Trophoblast cell (in vitro differentiated cells and primary cell): ENCODE measurements at places on chromosomes 12 and 14.

- DNase-seq = no peak
Measured at GRCh38 chr12:113271466-113271852, 50.2 kb downstream of the TPCN1 start.

DNA sequence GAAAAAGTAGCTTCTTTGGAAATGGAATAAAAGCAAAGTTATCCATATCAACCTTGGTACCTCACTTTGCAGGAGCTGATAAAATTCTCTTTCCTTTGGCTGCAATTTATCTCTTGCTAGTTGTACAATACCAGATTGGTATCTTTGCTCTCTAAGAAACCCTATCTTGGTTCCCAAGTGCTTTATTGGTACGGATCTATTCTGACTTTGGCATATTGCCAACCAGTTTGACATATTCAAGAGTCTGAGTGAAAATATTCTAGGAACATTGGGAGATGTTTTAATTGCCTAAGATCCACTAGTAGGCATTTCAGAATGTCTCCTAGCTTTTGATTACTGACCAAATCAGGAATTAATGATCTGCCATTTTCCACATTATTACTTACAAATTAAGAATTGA, 167.2 kb upstream of the ATP2B1 start:
- no peak for DNase-seq

GRCh38 chr14:105979446-105979845, 453.1 kb downstream of the TMEM121 start:
- no peak for DNase-seq

DNA sequence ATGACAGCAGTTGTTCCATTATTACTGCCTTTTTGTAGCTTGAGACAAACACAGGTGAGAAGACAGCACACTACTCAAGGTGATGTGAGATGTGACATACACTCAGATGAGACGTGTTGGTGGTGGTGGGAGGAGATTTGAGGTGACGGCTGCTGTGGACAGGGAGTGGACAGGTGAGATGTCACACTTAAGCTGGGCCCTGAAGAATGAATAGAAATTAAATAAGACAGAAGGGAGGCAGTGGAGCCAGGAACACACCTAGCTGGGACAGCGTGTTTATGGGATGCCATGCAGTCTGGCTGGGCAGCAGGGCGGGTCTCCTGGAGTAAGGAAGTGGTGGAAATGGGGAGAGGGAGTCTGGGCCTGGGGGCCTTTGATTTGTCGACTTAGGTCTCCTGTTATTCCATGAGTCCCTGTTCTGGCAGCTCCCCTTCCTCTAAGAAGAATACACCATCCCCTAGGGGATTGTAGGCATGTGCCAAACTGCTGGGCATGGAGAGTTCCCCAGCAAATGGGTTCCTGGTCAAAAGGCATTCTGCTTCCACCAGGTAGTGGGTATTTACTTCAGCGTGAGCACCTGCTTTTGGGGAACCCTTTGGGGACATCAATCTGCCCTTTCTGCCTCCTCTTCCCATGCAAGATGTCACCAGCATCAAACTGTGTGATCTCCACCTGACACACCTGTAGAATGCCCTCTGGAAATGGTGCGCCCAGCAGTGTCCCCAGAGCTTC, 71.2 kb upstream of the ESRRB start:
- DNase-seq = no peak

- DNase-seq = peak; percentile 59
Measured at GRCh38 chr12:51788876-51789275, 59.6 kb downstream of the FIGNL2 start.

DNA sequence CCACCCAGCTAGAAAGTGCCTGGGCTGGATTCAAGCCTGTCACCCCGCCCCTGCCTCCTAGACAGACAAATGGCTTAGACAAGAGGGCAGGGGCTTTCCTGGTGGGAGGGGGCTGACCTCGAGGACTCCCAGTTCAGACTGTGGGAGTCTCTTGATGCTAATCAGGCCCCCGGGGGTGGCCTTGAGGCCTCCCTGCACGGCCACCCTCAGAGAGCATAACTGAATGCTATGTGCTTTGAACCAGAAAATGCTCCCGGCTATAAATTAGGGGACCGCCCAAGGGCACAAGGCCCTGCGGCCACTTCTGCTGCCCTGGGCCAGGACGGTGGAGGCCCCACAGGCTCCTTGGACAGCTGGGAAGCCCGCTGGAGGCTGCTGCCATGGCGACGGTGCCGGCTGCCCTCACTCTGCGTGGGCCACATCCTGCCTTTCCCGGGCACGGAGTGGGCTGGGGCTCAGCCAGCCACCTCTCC, 111.0 kb upstream of the NCOR2 start:
- peak; percentile 98 for DNase-seq

- DNase-seq = no peak
Measured at GRCh38 chr14:56660677-56661389, 81.2 kb downstream of the TMEM260 start.

- no peak for DNase-seq
Measured at GRCh38 chr12:103928682-103929045, 1.5 kb upstream of the HSP90B1 start.

- DNase-seq = no peak
Measured at GRCh38 chr14:81276073-81277069, 55.6 kb upstream of the GTF2A1 start.

GRCh38 chr12:75568393-75568792, 57.0 kb upstream of the KRR1 start:
- no peak for DNase-seq

- DNase-seq = peak; percentile 46
Measured at GRCh38 chr14:63012171-63012570, 33.1 kb downstream of the KCNH5 start.

- DNase-seq = no peak
Measured at GRCh38 chr14:93879362-93879983, 47.7 kb upstream of the FAM181A start.

GRCh38 chr14:100386121-100386520, 63.0 kb downstream of the SLC25A47 start:
- no peak for DNase-seq

DNA sequence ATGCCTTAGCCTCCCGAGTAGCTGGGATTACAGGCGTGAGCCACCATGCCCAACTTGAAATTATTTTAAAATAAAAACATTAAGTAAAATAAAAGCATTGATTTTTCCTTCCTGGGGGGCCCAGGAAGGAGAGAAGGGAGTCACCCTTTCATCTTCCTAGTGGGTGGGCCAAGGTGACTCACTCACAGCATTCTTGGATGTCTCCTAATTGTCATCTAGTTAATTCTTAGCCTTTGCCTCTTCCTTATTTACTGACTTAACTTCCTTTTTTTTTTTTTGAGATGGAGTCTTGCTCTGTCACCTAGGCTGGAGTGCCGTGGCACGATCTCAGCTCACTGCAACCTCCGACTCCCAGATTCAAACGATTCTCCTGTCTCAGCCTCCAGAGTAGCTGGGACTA, 29.2 kb downstream of the TMEM120B start:
- no peak for DNase-seq

GRCh38 chr14:36658123-36659009, 3.3 kb upstream of the PAX9 start:
- no peak for DNase-seq

DNA sequence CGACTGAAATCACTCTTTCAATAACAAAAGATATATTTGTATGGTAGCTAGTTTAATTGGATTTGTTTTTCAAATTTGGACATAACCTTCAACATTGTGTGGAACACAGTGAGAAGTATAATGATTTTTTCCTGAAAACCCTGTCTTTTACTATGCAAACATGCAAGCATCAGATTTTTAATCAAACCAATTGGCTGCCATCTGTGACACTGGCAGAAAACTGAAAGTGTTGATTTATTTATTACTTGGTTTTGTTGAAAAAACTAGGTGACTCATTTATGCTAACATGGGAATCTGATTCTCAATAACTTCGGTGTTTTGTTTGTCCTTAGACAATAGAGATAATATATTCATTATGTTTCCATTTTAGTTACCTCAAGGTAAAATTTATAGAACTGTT, 82.0 kb downstream of the NTS start:
- DNase-seq = no peak

DNA sequence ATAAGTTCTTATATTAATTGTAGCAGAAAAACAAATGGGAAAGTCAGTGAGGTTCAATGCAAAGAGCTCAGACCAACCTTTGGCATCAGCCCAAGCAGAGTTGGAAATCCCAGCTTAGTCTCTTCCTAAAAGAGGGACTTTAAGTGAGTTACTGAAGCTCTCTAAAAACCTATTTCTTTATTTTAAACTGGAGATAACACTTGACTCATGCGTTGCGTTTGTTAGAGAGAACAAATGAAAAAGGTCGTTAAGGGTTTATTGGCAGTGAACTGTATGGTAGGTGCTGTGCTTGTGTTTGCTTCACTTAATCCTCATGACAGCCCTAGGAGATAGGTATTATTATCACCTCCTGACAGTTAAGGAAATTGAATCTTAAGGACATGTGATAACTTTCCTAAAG, 396.5 kb downstream of the RAD51B start:
- no peak for DNase-seq

- no peak for DNase-seq
Measured at GRCh38 chr14:93970585-93970964, 5.8 kb downstream of the ASB2 start.

DNA sequence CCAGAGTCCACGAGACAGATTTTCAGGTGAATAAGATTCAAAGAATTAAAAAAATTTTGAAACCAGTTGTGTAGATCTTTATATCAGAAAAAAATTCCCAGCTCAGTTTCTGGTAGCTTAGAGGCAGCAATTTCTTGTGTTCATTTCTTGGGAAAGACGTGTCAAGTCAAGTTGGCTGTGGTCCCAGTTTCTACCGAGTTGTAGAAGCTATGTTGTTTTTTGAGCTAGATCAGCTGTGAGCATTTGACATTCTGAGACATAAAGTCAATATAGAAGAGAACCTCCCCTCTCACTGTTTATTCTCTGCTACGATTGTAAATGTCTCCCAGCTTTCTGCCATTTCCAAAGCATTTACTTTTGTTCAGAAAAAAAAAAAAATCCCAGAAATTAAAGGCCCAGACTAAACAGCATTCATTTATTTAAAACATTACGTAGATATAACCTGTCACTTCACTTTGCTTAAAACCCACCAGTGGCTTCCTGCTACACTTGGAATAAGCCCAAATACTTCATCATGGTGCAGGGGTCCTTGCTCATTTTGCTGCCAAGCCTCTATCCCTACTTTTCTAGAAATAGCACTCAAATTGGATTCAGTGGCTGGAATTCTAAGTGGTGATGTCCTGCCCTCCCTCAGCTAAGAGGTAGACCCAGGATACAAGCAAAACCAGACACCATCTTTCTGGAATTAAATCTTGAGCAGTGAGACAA, 20.6 kb upstream of the PYGL start:
- DNase-seq = peak; percentile 83

DNA sequence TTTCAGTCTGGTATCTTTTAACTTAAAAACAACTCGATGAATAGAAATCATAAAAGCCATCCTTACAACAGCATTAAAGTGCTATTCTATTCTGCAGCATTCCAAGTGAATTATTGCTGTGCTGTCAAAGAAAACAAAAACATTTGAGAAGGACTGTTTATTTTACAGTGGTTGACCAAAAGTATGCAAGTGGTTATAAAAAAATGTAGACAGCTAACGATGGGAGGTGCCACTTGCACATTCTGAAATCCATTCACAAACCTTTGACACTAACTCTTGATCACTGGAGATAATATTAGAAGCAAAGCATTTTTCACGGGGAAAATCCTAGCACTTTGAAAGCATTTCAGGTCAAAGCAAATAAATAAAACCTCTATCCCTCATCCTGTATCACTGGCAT, 55.6 kb downstream of the HMGA2 start:
- no peak for DNase-seq

- DNase-seq = no peak
Measured at GRCh38 chr12:127722611-127723010, 544.4 kb upstream of the TMEM132C start.

DNA sequence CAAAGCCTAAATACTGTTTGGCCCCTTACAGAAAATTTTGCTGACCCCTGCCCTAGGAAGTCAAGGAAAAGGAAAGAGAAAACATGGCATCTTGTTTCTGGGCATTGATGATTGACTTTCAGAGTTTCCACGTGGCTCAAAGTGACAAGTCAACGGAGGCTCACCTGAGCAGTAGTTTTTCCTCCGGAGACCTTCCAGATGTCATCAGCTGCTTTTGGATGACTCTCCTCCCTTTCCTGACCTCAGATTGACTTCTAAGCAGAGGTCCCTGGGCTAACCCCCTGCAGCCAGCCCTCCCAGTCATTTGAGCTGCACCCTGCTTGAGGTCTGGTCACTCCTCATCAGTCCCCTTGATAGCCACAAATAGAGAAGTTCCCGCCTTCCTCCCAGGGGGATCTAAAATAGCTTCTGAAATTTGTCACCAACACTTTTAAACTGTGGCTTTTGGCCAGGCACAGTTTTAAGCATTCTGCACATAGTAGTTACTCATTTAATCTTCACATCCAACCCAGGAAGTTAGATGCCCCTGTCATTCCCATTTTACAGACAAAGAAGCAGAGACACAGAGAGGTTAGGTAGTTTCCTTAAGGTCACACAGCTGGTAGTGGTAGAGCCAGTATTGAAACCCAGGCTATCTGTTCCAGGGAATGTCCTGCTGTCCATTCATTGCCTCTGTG, 143.4 kb downstream of the CHST11 start:
- no peak for DNase-seq

GRCh38 chr12:65878540-65878939, 54.3 kb downstream of the HMGA2 start:
- peak; percentile 79 for DNase-seq

GRCh38 chr12:123021688-123022604, 41.5 kb downstream of the ARL6IP4 start:
- no peak for DNase-seq

- DNase-seq = no peak
Measured at GRCh38 chr14:73236752-73237218, 521 bp upstream of the PAPLN start.

- no peak for DNase-seq
Measured at GRCh38 chr12:18462442-18462841, 201.1 kb downstream of the PIK3C2G start.

DNA sequence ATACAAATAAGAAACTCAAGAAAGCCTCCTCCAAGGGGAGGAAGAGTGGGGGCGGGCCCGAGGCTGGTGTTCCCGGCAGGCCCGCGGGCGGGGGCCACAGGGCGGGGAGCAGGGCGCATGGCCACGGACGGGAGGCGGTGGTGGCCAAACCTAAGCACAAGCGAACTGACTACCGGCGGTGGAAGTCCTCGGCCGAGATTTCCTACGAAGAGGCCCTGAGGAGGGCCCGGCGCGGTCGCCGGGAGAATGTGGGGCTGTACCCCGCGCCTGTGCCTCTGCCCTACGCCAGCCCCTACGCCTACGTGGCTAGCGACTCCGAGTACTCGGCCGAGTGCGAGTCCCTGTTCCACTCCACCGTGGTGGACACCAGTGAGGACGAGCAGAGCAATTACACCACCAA, 8.7 kb downstream of the DACT1 start:
- DNase-seq = no peak

- DNase-seq = no peak
Measured at GRCh38 chr12:1500095-1500801, 94.1 kb downstream of the FBXL14 start.

- DNase-seq = no peak
Measured at GRCh38 chr12:10457760-10458159, 4.6 kb upstream of the KLRC1 start.

GRCh38 chr14:93648440-93649168, 139.7 kb downstream of the PRIMA1 start:
- DNase-seq = peak; percentile 3
